ENCODE measurements at places on chromosomes 16 and 17. TPM values are rescaled to one million over a fixed set of nuclear protein-coding genes. Genes with fewer than 3 reads are reported as not detected.
A peak's percentile ranks its signal among the peaks of the same experiment; 100 is the strongest.

GRCh38 chr17:58913552-58913951 lies 157.9 kb downstream of the PPM1E start:
- no peak for DNase-seq

DNA sequence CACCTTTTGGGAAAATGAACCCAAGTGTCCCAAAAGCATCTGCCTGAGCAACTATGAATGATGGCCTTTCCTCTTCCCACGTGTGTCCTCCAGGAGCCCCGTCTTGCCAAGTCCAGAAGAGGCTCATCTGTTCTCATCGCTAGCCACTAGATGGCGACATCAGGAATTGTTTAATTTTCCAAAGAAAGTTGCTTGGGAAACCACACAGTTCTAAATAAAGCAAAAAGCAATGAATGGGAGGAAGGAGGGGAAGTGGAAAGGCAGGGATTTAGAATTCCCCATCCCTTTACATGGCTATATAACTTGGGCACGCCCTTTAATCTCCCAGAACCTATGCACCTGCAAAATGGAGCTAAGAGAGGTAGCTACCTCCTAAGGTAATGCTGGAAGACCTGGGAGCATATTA lies 9.0 kb upstream of the CDH5 start:
- DNase-seq: peak; percentile 69

The CX3CL1 gene
- 0.18 TPM for total RNA-seq

The ALOX15 gene
- total RNA-seq: not detected

The DNASE1 gene
- 9.9 TPM for total RNA-seq

- no peak for DNase-seq
Observed at GRCh38 chr17:21218831-21219380, 4.9 kb upstream of the TMEM11 start.

- no peak for DNase-seq
Observed at GRCh38 chr17:35931794-35932425, 1.3 kb upstream of the RDM1 start.

DNA sequence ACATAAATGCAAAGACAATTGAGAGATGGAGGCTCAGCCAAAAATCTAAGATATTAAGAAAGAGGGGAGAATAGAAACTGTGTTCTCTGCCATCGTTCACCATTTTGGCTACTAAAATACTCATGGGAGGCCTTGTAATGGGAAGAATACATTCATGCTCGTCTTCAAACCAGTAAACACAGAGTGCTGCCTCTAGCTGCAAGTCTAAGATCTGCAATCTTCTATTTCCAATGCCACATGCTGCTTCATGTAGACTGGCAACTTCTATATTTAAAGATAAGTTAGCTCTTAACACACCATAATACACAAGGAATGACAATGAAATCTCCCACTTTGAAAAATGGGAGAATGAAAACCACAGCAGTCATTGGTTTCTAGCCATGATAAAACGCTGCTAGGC lies 387.3 kb downstream of the HS3ST3B1 start:
- no peak for DNase-seq

The CAPNS2 gene
- total RNA-seq: not detected

DNA sequence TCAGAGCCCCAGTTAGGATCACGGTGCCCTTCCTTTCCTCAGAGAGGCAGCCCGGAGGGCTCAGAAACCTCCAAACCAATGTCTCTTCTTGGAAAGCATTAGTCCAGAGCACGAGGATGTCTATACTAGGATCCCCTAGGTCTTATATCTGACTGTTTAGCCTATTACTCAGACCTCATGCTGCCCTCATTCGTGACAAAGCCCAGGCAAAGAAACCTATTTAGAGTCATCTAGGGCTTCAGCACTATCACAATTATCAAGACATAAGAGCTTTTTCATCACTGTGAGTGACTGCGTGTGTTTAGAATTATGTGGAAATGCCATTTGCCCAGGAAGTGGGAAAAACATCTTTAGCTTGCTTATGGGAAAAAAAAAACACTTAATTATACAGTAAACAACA lies 159.8 kb upstream of the NOL11 start:
- DNase-seq: no peak

The SULT1A4 gene
- 3.6 TPM for total RNA-seq

GRCh38 chr17:43354371-43354770 lies 44.4 kb upstream of the ARL4D start:
- DNase-seq: no peak

GRCh38 chr16:81006211-81006812 lies 373 bp downstream of the CMC2 start:
- DNase-seq: no peak

The SLC16A3 gene
- 149 TPM for total RNA-seq

DNA sequence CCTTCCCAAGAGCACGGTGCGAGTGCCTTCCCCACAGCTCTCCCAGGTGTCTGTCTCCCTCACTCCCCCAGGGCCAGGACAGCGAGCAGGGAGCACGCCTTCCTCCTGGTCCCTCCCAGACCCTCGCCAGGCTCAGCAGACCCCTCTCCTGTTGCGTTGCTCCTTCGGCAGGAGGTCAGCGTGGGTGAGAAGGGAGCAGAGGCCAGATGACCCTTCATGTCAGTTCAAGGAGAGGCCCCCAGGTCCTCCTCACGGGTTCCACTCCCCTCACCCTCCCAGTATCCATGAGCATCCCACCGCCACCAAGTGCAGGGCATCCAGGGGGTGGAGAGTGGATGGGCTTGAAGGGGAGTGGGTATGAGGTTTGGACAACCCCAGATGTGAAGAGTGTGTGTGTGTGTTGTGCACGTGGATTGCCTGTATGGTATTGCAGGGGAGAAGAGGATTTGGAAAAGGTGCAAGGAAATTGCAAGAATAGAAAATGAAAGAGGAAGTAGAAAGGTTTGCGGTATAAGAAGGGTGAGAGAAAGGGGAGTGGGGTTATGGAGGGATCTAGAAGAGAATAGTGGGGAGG lies 17.7 kb downstream of the SGCA start:
- DNase-seq: peak; percentile 72

The HSD17B2 gene
- total RNA-seq: 2.0 TPM

DNA sequence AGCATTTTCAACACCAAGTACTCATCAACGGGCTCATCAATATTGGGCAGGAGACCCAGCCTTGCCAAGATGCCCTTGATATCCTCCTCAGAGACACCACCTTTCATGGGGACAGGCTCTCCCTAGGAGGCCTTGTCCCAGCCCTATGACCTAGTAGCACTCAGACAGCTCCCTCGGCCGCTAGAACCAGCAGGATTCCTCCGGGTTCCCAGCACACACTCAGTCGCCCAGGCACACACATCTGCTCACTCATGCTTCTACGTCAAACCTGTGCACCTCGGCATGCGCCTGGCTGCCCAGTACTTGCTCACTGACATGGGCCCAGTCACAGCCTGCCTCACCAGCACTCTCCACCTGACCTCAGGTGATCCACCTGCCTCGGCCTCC lies 17.0 kb downstream of the SRCIN1 start:
- no peak for DNase-seq

The PIGL gene
- 15.9 TPM for total RNA-seq

GRCh38 chr17:65433592-65433991 lies 127.9 kb downstream of the AXIN2 start:
- DNase-seq: no peak

The CALB2 gene
- total RNA-seq: 50.4 TPM

The SMPD3 gene
- not detected for total RNA-seq

DNA sequence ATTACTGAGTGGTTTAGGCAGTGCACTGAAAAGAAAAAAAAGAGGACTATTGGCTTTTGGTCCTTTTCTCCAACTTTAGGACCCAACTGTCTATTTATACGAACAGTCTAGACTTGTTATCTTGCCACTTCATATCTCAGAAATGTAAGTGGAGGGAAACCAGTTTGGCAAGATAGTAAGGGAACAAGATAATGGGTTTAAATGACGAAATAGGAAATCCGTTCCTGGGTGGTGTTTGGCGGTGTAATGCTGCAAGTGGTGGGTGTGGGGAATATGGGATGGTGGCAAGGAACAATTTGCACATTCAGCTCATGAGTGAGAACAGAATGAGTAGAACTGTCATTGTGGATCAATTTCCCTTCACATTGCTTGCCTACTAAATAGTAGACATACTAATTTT lies 44.7 kb downstream of the GRB7 start:
- DNase-seq: no peak
